Caco-2 (cell line): ENCODE measurements at places on chromosomes 3 and 15. TPM values are rescaled to one million over a fixed set of nuclear protein-coding genes. Genes with fewer than 3 reads are reported as not detected.

GRCh38 chr15:66886241-66886675 is 179.1 kb upstream of the SMAD3 start:
- no peaks in the 10 kb centered on the region for H3K27me3 ChIP-seq
- peaks cover 12% of the 10 kb centered on the region for H3K4me1 ChIP-seq

Gene CLDN16
- 0.27 and 0.30 TPM in 2 replicates for total RNA-seq

- no peaks in the 10 kb centered on the region for H3K4me1 ChIP-seq
- no peak overlapping the region for H3K4me3 ChIP-seq
- DNase-seq: peak; percentile 31
- no peak overlapping the region for H3K27ac ChIP-seq
- no peaks in the 10 kb centered on the region for H3K27me3 ChIP-seq
These were observed 23.5 kb downstream of the DRD3 start for GRCh38 chr3:114155370-114155821.

DNA sequence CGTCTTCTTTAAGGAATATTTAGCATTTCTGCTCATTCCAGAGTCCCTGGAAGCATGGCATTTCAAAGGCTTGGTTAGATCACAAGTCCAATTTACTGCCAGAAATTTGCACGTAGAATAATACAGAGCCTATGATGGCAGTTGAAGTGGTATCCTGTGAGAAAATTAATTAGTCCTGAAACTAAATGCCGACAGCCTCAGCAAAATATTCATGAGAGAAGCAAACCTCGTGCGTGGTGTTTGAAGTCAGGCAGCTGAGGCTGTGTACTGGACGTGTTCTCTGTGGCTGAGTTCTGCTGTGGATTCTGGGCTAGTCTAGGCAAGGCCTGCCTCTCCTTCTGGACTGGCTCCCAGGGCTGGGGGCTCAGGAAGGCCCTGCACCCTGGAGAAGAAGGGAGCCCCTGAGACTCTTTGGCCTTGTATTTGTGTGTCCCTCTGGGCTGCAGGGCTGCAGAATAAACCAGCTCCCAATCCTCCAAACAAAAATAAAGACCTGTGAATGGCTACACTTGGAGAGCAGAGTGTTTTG is 106.6 kb downstream of the APBA2 start:
- no peak overlapping the region for H3K27ac ChIP-seq
- H3K4me3 ChIP-seq: no peak overlapping the region
- H3K27me3 ChIP-seq: no peaks in the 10 kb centered on the region; the same call in 1 of the 2 replicates
- H3K36me3 ChIP-seq: no peaks in the 10 kb centered on the region
- H3K4me1 ChIP-seq: no peaks in the 10 kb centered on the region
- no peak for DNase-seq

DNA sequence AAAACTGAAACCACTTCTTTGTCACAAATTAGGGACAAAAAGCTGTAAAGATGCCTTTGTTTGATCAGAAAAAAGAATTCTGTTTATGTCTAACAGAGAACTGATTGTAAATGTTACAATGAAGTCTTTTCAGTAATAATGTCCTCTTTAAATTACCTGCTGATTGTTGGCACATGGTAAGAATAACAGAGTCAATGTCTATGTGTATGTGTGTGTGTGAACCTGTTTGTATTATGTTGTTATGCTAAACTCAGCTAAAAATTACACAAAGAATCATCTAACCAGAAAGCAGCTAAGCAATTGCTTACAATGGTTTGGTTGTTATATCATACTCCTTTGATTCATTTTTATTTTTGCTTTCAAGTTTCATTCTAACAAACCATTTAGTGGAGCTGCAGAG is 159.1 kb upstream of the PDZRN3 start:
- H3K36me3 ChIP-seq: no peaks in the 10 kb centered on the region
- H3K4me3 ChIP-seq: no peak overlapping the region
- H3K4me1 ChIP-seq: peaks cover 5% of the 10 kb centered on the region; the same call in 1 of the 2 replicates
- DNase-seq: no peak
- no peaks in the 10 kb centered on the region for H3K27me3 ChIP-seq

Gene ADAMTS9
- total RNA-seq: 4.0 and 5.5 TPM in 2 replicates

GRCh38 chr3:71127052-71127831 is 456.3 kb downstream of the FOXP1 start:
- peaks cover 42% of the 10 kb centered on the region for H3K4me1 ChIP-seq
- no peak for DNase-seq
- H3K36me3 ChIP-seq: no peaks in the 10 kb centered on the region; the same call in 1 of the 2 replicates
- peak overlapping the region; percentile 54 for H3K27ac ChIP-seq

Gene KATNBL1
- total RNA-seq: 22.6 and 25.9 TPM in 2 replicates

DNA sequence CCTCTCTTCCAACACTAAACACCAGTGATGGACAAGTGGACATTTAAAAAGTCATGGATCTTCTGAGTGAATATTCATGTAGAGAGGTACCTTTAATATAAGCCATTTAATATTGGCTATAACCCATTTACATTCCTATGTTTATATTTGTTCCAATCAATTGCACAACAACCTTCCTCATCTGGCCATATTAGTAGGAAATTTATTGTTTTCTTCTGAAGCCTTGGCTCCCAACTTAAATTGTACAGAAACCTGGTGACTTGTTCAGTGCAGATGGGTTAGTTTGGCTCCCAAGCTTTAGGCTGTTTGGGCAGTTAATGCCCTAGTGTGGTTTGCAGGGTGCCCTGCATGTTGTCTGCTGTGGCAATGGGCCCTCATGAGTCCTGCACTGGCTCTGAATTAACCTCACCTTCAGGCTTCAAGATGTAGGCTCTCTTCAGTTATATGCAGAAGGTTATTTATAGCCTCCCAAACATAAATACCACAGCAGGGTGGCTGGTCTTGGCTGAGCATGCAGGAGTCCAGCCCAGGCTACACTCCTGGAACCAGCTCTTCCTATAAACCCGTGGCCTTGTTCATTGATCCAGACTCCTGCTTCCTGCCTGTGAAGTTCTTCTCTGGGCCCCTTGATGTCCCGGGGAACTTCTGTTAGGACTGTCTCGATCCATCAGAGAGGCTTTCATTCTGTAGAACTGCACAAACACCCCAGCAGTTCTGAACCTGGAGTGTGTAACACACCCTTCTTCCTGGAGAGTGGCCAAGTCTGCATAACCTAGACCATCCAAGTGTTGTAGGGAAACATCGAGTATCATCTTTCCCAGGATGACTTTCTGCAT is 57.0 kb downstream of the DUT start:
- H3K4me1 ChIP-seq: no peaks in the 10 kb centered on the region
- DNase-seq: no peak
- no peaks in the 10 kb centered on the region for H3K36me3 ChIP-seq
- no peak overlapping the region for H3K27ac ChIP-seq
- H3K4me3 ChIP-seq: no peak overlapping the region

Gene PLAAT1
- total RNA-seq: 0.51 and 1.5 TPM in 2 replicates

DNA sequence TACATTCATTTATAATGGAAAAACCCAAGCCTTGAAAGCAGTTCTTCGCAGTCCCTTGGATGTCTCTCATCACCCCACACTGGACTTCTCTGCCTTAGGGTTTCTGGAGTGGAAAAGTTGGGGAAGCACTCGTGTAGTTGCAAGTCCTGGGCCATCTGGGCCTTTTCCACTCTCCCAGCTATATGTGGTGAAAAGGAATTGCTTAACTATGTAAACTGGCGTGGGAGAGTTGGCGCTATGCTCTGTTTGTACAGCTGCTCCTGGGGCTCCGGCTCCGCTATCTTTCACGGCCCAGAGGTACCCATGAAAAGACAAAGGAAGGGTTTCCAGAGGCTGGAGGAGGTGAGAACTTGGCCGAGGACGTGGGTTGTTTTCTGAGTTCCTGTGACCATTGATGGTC is 81.1 kb upstream of the MYZAP start:
- peaks cover 22% of the 10 kb centered on the region for H3K4me1 ChIP-seq
- H3K36me3 ChIP-seq: no peaks in the 10 kb centered on the region
- no peak overlapping the region for H3K4me3 ChIP-seq
- H3K27ac ChIP-seq: no peak overlapping the region

GRCh38 chr15:85141726-85142125 is 160.1 kb downstream of the PDE8A start:
- no peaks in the 10 kb centered on the region for H3K4me1 ChIP-seq
- no peaks in the 10 kb centered on the region for H3K36me3 ChIP-seq
- no peak for DNase-seq
- no peaks in the 10 kb centered on the region for H3K27me3 ChIP-seq
- H3K27ac ChIP-seq: no peak overlapping the region

DNA sequence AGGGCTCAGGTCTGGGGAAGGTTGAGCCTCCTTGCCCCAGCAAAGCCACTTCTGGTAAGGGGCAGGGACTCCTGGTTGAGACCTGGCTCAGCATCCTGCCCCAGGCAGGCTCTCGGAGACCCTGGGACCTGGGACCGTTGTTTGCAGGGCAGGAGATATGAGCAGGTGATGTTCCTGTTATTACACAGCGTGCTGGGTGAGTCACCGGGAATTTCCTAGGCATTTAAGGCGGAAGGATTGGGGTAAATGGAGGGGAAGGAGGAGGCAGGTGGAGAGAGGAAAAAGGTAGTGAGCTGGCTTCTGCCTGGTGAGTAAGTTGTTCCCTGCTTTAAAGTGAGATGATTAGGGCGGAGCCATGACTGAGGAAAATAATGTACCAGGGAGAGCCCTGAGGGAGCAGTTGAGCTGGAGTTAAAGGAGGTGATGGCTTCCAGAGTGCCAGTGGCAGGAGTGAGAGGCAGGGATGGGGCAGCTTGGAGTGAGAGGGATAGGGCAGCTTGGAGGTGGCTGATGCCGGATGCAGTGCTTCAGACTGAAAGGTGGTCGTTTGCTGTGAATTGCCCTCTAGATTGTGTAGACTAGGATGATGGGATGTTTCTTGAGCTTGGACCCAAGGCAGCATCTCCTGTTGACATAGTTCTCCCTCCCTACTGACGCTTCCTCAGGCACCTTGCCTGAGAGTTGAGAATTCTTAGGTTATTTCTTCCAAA is 79.4 kb downstream of the AAGAB start:
- H3K36me3 ChIP-seq: no peaks in the 10 kb centered on the region; the same call in none of the 2 replicates
- H3K27ac ChIP-seq: peak overlapping the region; percentile 25
- no peak overlapping the region for H3K4me3 ChIP-seq
- DNase-seq: no peak
- H3K27me3 ChIP-seq: no peaks in the 10 kb centered on the region
- peaks cover 48% of the 10 kb centered on the region for H3K4me1 ChIP-seq

DNA sequence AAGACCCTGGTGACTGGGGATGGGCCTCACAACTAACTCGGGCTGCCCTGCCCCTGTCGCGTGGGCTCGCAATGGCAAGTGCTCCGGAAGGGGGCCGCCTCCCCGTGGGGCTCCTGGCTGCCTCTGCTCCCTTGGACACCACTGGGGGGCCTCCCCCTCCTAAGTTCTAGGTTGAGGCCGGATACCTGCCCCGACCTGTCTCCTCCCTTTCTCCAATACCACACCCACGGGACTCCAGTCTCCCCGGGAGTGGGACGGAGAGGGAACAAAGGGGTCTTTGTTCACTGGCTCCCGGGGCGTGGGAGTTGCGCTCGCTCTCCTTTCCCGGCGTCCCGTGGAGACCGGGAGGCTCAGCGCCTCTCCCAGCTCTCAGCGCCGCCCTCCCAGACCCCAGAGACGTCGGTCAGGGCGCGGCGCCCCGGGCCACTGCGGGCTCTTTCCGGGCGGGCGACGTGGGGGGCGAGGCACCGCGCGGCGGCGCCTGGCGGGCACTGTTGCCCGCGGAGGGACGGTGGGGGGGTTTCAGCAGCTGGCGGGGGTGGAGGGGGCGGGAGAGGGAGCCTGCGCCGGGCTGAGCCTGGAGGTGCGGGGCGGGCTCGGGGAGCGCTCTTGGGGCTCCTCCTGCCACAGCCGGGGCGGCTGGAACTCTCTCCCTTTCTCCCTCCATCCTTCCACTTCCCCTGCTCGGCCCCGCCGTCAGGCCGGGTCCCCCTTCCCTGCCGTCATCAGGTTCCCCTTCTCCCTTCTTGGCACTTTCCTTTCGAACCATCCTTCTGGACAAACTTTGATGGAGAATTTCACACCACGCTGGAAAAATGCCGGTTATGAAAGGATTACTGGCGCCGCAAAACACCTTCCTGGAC is at the start of gene KCNH8:
Gene KCNH8, plus strand, starts transcription at position 606 of the 863 bp plus-strand sequence. Its CDS starts 210 bp downstream, at position 816.
- H3K27me3 ChIP-seq: no peaks in the 10 kb centered on the region
- no peaks in the 10 kb centered on the region for H3K36me3 ChIP-seq
- H3K4me1 ChIP-seq: 0 out of 2 replicates have a peak, but pooled peaks cover 4% of the 10 kb centered on the region
- peak within 1 kb of the TSS; percentile 78 for H3K27ac ChIP-seq
- H3K4me3 ChIP-seq: peak within 1 kb of the TSS; percentile 61

Gene PCOLCE2
- 0.34 and 1.1 TPM in 2 replicates for total RNA-seq

Gene SHF
- total RNA-seq: 11.9 and 12.9 TPM in 2 replicates
